ENCODE measurements at places on chromosomes 1 and 21.

- no peak for DNase-seq
Observed at GRCh38 chr21:34154878-34155277, 81.5 kb downstream of the MRPS6 start.

- no peak for DNase-seq
Observed at GRCh38 chr21:16046656-16047330, 317.0 kb downstream of the USP25 start.

DNA sequence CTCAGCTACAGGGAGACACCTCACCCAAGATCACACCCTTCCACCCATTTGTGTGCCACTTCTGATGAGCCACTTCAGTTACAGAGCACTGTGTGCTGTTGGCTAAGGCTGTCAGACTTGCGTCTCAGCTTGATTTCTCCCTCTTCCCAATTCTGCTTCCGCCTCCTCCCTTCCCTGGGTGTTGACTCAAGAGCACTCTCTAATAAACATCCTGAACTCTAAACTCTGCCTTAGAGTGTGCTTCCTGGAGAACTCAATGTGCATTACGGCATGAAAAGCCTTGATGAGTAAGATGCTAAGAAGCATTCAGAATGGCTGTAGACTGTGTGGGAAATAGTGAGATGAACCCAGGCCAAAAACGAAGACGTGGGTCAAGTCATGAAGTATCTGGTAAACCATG lies 54.9 kb upstream of the S1PR1 start:
- DNase-seq = no peak

- no peak for DNase-seq
Observed at GRCh38 chr1:100710906-100711682, 8.4 kb upstream of the VCAM1 start.

GRCh38 chr1:78497201-78497600 lies 6.4 kb downstream of the PTGFR start:
- DNase-seq = no peak

DNA sequence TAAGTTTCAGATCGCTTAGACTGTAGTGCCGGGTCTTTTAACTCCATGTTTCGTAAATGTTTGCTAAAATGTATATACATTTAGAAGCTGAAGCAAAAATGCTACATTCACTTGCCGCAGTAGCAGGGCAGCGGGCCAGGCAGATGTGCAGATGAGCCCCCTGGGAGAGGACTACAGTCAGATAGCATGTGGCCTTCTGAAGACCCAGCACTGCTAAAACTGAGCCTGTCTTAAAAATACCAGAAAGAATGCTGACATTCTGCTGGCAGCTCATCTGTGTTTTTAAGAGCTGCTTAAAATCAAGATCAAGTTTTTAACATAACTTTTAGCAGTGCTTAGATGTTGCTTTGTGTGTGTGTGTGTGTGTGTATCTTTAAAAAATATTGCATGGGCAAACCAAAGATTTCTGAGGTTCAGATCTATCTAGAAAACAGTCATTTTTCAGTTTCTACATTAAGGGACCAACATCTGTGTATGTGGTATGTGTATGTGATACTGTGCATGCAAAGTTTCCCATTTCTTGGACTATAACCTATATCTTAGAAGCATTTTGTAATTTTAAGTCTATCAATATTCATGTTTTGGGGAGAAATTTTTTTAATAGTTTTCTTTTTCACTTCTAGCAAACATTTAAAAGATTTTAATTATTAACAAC lies 31.7 kb downstream of the CHRM3 start:
- DNase-seq = no peak

DNA sequence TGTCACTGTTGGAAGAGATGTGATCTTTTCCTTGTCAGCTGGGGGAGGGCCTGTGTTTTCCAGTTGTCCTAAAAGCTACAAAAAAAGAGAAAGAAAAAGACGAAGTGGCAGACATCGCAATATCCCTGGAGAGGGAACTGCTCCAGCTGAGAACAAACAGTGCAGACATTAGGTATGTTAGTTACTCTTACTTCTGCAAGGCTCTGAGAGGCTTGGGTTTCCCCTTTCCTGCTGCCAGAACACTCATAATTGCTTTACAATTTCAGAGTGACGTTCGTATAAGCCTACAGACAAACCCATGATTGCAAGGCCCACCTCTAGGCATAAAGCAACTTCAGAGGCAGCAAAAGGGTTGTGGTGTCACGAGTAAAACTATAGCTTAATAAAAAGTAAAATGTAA lies 31.1 kb downstream of the CD160 start:
- no peak for DNase-seq

DNA sequence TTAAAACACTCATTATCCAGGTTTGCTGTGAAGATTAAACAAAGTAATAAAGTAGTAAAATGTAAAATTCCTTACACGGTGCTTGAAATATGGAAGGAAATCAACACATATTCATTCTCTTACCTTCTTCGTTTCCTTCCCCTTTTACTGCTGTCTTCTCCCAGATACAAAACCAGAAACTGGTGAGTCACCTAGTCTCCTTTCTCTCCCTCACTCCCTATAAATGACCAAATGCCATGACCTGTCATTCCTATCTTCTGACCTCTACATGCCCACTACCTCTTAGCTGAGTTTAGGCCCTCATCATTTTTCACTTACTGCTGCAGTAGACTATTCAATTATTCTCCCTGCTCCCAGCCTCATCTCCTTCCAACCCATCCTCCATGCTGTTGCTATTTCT lies 4.3 kb upstream of the NR1I3 start:
- no peak for DNase-seq

DNA sequence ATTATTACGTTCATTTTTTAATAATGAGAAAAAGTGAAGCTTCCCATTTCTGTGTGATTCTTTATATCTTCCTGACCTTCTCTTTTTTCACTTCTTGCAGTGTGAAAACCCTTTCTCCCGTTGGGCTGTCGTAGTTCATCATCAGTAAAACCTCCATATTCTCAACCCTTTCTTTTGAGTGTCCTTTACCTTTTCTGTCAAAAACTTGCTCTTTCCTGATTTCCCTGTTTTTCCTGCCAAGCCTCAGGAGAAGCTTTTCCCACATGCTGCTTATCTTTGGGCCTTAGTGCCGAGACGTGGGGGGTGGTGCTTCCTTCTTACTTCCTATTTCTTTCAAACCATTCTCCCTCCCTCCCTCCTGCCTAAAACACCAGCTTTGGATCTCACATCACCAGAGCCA lies 46.1 kb downstream of the UCK2 start:
- DNase-seq = no peak

DNA sequence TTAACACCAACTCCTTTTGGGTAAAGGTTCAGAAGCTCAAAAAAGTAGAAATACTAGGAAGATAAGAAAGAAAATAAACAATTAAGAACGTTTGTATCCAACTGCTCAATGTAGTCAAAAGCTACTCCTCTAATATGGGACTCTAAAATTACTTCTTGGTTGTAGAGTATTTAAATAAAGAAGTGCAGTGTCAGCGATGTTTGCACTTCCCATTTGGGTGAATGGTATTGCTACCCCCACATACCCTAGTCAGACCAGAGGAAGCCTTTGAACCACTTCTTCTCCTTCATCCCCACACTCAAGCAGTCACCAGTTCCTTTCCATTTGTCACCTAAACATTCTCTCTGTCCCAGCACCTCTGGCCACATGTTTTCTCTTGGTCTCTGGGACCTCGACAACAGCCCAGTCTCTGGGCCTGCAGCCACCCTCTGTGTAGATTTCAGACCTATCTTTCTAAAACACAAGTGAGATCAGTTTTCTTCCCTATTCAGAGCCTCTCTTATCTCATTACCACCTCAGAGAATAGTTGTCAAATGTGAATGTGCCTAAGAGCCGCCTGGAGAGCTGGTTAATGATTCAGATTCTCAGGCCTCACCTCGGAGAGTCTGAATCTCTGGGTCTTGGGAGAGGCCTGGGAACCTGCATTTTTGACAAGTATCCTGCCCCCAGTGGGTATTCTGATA lies 109.8 kb downstream of the OMA1 start:
- no peak for DNase-seq

- DNase-seq = no peak
Observed at GRCh38 chr1:232130815-232131480, 499.0 kb downstream of the SIPA1L2 start.

DNA sequence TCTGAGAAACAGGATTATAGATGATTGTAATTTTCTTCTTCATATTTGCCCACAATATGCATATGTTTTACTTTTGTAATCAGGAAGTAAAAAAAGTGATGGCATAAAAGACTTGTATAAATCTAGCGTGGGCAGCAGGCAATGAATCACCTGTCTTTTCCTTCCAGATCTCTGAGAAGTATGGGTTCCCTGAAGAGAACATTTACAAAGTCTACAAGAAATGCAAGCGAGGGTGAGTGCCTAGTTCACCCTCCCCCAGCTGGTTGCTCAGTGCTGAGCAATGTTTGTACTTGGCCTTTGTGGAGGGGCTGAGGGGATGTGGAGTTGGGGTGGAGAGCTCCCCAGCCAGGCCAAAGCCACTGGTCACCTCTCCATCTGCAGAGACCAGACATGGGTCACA lies 30.7 kb downstream of the GRHL3 start:
- no peak for DNase-seq

GRCh38 chr1:29786791-29787732 lies 550.7 kb downstream of the PTPRU start:
- DNase-seq = no peak

- no peak for DNase-seq
Observed at GRCh38 chr1:184456189-184456588, 69.4 kb downstream of the C1orf21 start.

GRCh38 chr1:186491336-186491735 lies 30.4 kb upstream of the PDC start:
- no peak for DNase-seq

DNA sequence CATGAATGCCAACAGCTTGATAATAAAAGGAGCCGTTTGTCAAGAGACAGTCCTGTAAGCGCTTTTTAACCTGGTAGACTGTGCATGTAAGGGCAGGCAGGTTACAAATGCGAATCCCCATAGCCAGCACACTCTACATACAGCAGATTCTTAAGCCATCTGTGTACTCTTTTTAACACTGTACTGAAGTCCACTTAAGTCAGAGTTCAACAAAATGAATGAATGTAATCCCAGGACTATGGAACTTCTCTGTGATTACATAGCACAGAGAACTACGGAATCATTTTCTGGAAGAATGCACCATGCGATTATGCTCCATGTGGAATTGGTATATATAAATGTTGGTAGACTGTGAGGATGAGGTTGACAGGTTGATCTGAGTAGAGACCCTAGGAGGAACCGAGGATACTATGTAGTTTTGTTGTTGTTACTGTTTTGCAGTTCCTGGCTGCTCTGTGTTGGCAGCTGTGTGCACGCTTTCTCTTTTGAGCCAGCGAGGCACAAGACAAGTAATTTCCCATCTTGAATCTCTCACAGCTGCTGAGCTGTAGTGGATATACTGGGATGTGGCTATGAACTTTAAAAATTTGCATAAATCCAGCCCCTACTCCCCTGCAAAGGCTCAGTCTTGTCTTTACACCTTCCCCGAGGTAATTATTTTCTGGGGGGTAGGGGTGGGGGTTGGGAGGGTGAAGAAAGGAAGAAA lies 21.9 kb downstream of the LRRC8D start:
- DNase-seq = no peak

GRCh38 chr1:77467021-77467595 lies 185.3 kb downstream of the AK5 start:
- no peak for DNase-seq

DNA sequence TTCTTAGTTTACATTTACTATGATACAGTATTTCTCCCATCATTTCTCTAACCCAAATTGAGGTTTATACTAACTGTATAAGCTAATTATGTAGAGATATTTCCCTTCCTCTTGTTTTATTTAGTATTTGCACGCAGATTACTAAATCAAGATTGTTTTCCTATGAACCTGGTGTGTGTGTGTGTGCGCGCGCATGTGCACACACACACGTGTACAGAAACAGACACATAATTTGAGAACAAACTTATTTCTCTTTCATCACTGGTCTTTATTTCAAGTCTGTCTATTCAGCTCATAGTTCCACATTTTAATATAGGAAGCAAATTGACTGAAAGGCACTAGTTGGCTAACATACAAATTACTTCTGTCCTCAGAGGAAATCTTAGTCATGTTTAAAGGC lies 19.7 kb upstream of the COL24A1 start:
- DNase-seq = no peak

DNA sequence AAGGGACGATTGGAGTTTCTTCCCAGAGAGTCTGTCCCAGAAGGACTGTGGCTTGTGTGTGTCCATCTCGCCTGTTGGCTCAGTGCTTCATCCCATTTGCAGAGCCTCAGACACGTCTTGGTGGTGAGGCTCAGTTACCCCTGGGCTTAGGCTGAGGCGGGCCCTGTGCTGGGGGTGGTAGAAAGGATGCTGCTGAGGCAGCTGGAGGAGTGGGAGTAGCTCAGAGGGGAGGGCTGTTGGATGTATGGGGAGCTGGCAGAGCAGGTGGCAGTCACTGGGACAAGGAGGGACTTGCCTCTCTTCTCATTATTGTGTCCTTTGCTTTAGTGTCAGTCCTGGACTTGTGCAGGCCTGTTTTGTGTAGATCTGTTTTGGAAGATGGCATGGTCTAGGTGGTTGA lies 7.3 kb upstream of the MIIP start:
- DNase-seq = no peak

- DNase-seq = no peak
Observed at GRCh38 chr1:160639652-160640051, 7.2 kb downstream of the SLAMF1 start.

GRCh38 chr1:6030132-6030531 lies 15.6 kb upstream of the KCNAB2 start:
- DNase-seq = no peak

DNA sequence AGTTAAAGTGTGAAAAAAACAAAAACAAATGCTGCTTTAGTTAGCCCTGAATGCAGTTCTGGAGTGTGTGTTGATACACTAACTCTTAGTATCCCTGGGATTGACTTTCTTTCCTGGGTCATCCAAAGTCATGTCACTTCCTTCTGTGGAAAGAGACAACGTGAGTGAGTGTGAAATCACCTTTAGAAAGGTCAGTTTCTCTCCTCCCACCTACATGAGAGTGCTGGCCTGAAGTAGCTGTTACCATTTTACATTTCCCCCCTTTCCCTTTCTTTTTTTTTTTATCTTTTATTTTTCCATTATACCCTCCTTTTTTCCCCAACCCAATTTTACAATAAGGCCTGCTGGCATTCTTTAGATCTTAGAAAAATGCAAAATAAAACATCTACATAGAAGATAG lies 55.2 kb downstream of the CENPF start:
- no peak for DNase-seq

DNA sequence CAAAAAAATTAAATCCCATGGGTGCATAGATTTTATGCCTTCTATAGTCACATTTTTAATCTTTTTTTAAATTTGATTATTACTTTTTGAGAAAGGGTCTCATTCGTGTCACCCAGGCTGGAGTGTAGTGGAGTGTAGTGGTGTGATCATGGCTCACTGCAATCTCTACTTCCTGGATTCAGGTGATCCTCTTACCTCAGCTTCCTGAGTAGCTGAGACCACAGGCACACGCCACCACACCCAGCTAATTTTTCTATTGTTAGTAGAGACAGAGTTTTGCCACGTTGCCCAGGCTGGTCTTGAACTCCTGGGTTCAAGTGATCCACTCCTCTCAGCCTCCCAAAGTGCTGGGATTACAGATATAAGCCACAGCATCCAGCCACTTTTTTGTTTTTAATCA lies 10.4 kb downstream of the CBR3 start:
- DNase-seq = no peak

Data from stromal cell of bone marrow (primary cell).